ENCODE measurements at places on chromosomes 6 and 20. TPM values are rescaled to one million over a fixed set of nuclear protein-coding genes. Genes with fewer than 3 reads are reported as not detected.

DNA sequence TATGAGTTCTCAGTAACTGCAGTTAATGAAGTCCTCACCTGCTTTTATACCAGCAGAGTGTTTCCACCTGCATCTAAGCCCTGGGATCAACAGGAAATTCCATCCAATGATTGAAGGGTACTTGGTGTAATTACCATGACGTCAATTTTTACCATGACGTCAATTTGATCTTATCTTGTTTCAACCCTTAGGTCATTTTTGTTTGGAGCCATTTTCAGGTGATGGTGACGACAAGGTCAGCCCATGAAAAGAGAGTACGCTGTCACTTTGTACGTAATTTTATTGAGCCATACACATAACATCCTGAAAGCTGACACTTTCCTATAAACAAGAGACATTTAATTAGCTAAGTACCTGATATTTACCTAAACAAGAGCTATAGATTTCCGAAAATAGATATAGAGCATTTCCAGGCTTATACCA is at the start of gene CGA:
CGA (minus strand) TSS at position 20 of the 423 bp plus-strand sequence. CDS start 6,906 bp downstream, outside the sequence.
- DNase-seq, result no peak

- no peak for DNase-seq
Observed at GRCh38 chr20:6906871-6907270, 139.4 kb downstream of the BMP2 start.

GRCh38 chr20:49892260-49892659 is 23.1 kb downstream of the SPATA2 start:
- DNase-seq, result no peak

GRCh38 chr6:1110164-1110563 is 201.7 kb upstream of the FOXQ1 start:
- peak; percentile 4 for DNase-seq

DNA sequence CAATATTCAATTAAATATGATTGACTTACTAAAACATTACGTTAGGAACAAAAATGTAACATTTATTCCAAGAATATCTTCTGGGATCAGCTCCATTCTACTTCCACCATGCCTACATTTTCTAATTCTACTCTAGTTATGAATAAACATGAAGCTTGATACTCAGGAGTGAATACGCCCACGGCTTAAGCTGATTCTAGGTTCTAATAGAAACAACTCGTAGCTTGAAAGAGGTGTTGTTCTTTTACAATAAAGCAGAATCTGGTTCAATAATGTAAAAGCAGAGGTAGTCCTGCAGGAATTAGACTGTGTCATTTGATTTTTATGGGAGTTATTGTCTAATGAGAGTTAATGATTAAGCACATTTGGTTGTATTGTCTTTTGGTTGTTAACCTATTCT is 107.3 kb upstream of the OLIG3 start:
- no peak for DNase-seq

DNA sequence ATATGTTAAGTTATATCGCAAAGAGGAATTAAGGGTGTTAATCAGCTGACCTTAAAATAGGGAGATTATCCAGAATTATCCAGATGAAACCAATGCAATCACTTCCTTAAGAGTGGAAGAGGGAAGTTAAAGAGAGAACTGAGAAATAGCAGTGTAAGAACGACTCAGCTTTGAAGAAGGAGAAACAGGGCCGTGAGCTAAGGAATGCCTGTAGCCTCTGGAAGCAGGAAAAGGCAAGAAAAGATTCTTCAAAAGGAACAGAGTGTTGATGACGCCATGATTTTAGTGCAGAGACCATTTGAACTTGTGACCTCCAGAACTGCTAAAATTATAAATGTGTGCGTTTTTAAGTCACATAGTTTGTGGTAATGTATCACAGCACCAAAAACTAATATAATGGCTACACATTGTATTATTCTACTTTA is 32.7 kb downstream of the ILRUN start:
- DNase-seq, result no peak

GRCh38 chr6:169810066-169810989 is 58.9 kb downstream of the ERMARD start:
- no peak for DNase-seq

GRCh38 chr20:50788045-50788991 is 6.5 kb upstream of the BCAS4 start:
- peak; percentile 40 for DNase-seq

GRCh38 chr6:28974505-28974904 is 30.6 kb downstream of the ZNF311 start:
- no peak for DNase-seq

DNA sequence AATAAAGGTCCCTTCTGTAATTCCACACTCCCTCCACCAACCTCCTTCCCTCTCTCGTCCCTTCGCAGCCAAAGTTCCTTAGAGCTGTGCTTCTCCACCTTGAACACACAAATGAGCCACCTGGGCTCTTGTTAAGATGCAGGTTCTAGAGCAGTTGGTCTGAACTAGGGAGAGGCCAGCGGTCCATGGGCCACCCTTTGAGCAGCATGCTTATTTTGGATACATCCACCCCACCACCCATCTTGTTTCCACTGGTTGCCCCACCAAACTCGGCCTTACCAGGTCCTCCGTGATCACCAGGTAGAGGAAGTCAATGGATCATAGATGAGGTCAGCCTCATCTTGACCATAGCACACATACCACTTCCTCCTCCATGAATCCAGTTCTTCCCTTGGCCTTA is 7.3 kb upstream of the BPIFA2 start:
- DNase-seq, result no peak

DNA sequence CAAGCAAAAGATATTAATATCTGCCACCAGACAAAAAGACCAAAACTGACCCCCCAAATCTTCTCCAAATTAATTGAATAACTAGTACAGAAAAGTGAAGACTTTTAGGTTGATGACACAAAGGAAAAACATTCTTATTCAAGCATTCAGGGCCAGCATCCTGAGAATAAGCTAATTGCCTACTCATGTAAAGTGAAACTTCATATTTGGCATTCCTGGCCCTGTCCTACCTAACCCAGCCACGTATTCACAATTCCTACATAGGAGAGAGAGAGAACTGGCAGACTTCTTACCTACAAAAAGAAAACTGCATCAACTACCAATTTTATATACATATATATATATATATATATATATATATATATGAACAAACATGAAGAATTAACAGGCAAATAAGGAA is 4.9 kb upstream of the ASCC3 start:
- no peak for DNase-seq

GRCh38 chr20:818001-818664 is 15.4 kb upstream of the FAM110A start:
- DNase-seq, result no peak

GRCh38 chr6:135314543-135314942 is 133.4 kb downstream of the MYB start:
- no peak for DNase-seq

GRCh38 chr6:108251252-108251651 is 9.6 kb downstream of the SNX3 start:
- DNase-seq, result no peak

DNA sequence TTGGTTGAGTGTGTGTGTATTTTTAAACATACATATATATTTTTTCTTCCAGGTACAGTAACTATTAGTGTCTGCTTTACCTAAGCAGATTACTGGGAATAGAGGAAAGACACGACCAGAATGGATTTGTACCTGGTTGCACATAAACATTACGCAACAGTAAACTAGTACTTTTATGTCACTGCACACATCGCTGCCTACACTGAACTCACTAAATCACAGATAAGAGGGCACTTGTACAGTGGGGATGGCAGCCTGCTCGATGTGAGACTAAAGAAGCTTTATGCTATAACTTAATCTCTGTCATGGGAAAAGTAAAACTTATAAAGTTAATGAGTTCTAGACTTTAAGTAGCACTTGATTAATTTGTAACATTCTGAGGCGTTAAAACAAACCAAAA is 89.5 kb upstream of the SIM1 start:
- peak; percentile 13 for DNase-seq

GRCh38 chr6:157110607-157111006 is 212.7 kb downstream of the TMEM242 start:
- DNase-seq, result no peak

DNA sequence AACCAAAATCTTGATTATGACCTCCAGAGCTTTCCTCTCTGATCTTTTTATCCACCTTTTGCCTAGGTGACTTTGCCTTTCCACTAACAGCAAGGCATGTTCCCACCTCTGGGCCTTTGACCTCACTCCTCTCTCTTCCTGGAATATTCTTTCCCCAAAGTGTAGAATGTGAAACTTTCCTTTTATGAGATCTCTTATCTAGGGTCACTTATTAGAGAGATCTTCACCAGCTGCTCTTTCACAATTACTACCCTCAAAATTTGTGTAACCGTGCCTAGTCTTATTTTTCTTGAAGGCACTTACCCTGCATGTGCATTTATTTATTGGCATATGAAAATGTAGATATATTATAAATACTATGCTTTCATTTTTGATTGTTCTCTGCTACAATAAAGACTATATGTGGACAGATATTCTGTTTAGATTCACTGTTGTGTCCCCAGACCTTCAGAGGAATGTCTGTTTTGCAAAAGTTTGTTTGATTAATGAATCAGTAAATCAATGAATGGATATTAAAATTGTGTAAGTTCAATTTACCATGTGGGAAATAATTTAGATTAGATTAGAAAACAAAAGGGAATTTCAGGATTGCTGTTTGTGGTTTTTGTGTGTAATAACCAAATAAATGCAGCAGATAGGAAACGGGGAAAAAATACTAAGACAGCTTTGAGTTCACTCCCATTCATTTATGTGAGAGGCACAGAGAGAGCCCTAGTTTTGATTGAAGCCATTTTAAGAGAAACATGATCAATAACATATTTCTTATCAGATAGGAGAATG is 207.0 kb downstream of the ADGB start:
- no peak for DNase-seq

DNA sequence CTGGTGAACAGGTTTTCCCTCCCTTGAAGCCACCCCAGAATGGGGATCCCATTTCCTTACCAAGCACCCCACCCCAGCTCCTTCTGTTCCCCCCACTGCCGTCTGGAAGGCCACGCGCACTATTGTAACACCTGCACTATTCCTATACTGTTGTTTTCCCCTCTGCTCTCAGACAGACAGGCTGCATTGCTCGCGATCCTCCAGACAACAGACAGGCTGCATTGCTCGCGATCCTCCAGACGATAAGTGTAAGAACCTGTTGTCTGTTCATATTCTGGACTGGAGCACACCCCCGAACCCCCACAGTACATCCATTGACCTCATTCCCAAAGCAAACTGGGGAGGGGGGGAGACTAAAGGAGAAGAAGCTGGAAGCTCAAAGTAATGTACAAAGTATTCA is 72.7 kb downstream of the LY86 start:
- no peak for DNase-seq

Gene MYBL2
- 26.1 TPM for total RNA-seq

Gene ACAT2
- 13.0 TPM for total RNA-seq

Gene DCDC2
- 0.05 TPM for total RNA-seq
